ENCODE measurements at places on chromosomes 1 and 21. TPM values are rescaled to one million over a fixed set of nuclear protein-coding genes. Genes with fewer than 3 reads are reported as not detected.

DNA sequence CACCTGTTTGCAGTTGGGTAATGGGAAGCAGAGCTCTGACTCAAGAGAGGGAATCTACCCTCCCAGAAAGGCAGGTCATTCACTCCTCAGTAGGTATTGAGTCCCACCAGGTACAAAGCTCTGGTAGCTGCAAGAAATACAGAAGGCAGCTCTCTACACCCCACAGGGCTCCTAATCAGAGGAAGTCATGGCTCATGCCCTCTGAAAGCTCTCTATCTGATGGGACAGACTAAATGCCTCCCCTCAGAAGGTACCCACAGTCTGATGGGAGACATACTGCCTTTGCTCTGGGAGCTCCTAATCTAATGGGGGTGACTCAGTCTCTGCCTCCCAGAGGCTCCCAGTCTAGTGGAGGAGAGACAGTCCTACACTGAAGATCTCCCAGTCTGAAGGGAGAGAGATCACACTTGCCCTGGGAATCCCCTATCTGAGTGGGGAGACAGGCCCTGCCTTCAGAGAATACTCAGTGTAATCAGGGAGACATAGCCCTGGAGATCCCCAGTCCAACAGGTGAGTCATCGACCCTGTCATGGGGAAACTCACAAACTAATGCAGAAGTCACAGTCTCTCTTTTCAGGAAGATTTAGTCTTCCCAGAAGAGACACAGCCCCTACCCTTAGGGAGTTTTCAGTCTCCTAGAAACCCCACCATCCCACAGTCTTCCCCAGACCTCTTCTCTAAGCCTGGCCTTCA lies 23.7 kb downstream of the CAMK1G start:
- no peak for DNase-seq

GRCh38 chr1:114341299-114341698 lies 169.7 kb downstream of the TRIM33 start:
- DNase-seq, result no peak

DNA sequence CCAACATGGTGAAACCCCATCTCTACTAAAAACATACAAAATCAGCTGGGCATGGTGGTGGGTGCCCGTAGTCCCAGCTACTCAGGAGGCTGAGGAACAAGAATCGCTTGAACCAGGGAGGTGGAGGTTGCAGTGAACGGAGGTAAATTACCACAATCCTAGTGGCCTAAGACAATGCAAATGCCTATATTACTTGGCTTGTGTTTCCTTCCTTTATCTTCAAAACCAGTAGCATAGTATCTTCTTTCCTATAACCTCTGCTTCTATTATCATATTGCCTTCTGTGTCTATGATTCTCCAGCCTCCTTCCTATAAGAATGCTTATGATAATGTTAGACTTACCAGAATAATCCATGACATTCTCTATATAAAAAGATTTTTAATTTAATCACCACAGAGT lies 156.2 kb upstream of the RGS18 start:
- DNase-seq, result no peak

GRCh38 chr1:158649052-158649451 lies 37.5 kb downstream of the SPTA1 start:
- DNase-seq, result no peak

DNA sequence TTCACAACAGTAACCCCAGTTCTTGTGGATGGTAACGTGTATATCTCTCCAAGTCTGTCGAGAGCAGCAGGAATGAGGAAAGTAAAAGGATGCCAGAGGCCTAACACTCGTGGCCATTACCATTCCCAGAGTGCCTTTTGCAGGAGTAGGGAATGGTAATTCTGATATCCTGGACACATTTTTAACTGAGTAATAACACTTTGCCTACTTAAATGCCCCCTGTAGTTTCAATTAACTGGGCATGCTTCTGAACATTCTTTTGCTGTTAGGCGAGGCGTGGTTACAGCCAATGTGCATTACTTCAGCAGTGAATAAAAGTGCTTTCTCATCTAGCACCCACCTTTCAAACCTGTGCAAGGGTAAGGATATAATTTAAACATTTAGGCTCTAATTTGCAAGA lies 258.5 kb upstream of the ADGRL2 start:
- no peak for DNase-seq

DNA sequence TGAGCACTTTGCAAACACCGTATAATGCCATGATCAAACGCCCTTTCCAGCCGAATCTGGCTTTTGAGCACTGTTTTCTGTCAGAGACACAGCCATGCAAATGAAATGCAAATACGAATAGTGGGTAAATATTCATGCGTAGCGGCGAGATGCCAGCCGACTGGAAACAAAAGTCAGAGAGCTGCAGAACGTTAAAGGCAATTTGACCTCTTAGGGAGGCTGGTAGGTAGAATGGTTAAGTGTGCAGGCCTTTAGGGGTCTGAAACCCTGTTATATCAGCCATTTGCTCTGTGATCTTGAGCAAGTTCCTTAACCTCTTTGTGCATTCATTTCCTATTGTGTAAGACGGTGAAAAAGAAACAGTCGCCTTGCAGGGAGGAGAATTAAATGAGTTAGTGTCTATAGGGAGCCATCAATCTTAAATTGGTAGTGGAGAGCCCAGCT lies 6.5 kb upstream of the SDHB start:
- DNase-seq, result no peak

DNA sequence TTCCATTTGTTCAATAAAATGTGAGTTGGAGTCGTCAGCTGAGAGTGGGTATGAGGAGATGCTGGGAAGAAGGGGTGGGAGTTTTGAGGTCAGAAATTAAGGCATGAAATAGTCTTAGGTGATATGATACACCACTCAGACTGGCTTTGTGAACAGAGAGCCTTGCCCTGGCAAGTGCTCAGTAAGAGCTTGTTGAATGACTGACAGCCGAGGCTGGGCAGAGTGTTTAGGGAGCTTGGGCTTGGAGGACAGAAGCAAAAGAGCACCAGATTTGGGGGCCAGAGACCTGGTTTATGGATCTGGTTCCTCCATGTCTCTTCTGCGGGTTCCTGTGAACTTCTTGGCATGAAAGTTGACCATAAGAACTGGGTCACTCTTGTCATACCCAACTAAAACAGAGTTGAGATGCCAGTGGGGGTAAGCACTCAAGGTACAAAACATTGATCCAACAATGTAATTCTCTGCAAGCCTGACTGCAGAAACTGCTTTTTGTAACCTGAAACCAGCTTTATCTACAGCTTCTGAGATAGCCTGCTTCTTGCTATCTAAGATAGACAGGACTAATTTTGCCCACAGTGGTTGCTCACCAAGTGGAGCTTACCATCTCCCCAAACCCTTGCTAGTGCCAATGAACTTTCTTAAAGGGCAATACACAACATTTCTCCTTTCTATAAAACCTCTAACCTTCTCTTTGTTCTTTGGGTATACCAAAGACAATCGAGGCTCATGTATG lies 126.4 kb downstream of the TENT5C start:
- no peak for DNase-seq

GRCh38 chr1:181015251-181015615 lies 7.4 kb downstream of the STX6 start:
- DNase-seq, result no peak

CCDC27 gene
- total RNA-seq, result not detected

NTRK1 gene
- not detected for total RNA-seq

PIGR gene
- not detected for total RNA-seq

HJV gene
- not detected for total RNA-seq

OR10Z1 gene
- not detected for total RNA-seq

SLC30A10 gene
- not detected for total RNA-seq

EXO5 gene
- 10.4 TPM for total RNA-seq

HSD3B2 gene
- total RNA-seq, result not detected

GJC2 gene
- total RNA-seq, result 0.38 TPM
